ENCODE measurements at places on chromosomes 2 and 18.

- DNase-seq: no peak
These were observed 97.5 kb downstream of the ATP9B start for GRCh38 chr18:79166702-79167101.

DNA sequence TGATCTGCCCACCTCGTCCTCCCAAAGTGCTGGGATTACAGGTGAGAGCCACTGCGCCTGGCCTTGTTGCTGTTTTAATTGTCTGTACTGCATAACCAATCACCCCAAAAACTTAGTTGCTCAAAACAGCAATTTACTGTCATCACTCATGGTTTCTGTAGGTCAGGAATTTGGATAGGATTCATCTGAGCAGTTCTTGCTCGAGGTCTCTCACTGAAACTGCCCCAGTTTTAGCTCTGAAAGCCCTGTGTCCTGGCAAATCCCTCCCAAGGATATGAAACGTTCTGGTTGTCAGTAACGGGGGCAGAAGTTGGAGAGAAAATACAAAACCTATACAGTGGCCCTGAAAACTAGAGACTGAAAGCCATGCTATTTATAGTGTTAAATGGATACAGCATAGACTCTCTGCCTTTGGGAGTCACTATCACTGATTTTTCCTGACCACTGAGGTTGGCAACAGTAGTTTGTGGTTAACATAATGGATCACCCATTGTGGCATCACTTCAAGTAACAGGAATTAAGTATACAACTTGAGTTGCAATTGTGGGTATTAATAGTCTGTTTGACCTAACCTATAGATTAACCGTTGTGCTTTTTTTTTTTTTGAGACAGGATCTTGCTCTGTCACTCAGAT is 27.2 kb upstream of the ERICH2 start:
- no peak for DNase-seq

- DNase-seq: no peak
These were observed 113.4 kb downstream of the MC4R start for GRCh38 chr18:60259052-60259681.

DNA sequence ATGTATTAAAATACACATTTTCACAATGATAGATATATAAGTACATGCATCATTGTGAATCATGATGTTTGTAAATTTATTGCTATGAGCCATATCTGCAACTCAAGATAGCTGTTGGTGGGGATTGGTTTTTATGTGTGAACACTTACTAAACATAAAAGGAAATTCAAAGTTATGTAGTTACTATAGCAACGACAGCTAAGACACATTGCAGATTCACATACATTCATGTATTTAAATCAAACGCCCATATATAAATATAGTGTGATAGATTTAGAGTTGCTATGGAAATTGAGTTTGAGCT is 65.6 kb downstream of the MAPRE2 start:
- no peak for DNase-seq

DNA sequence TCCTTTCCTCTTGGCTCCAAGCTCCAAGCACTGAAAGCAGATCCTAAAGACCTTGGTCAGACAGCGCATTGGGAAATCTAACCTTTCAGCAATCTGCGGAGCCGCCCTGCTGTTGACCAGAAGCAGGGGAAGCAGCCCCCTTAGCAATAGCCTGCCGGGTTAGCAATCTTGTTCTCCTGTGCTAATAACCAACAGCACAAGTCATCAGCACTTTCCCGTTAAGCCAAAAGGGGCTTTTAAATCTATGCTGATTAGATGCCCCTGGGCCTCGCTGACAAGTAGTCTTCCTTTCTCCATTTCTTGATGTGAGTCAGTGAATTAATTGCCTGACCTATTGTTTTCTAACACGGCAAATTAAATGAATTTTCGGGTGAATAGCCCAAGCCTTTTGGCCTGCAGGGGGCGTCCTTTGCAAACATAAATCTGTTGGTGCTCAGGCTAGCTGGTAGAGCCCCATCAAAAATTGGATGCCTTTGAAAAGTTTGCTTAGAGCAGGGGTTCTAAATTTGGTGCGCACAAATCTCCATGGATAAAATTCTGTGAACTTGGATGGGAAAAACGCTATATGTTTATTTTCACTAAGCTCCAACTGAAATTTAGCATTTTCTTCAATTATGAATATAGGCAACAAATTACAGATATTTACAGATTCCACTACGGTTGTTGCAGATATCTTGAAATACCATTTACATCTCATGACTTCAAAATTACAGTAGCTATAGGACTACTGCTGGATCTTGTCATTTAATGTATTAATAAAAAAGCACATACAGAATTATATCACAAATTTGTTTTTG is 24.6 kb downstream of the MAIP1 start:
- peak; percentile 71 for DNase-seq

- DNase-seq: no peak
These were observed 312.9 kb upstream of the REV1 start for GRCh38 chr2:99802734-99803133.

DNA sequence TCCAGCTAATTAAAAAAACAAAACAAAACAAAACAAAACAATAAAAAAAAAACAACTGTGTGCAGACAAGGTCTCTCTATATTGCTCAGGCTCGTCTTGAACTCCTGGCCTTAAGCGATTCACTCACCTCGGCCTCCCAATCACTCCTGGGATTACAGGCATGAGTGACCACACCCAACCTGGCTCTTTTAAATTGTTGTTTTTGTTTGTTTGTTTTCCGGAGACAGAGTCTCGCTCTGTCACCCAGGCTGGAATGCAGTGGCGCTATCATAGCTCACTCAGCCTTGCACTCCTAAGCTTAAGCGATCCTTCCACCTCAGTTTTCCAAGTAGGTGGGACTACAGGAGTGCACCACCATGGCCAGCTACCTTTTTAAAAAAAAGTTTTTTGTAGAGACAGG is 201.6 kb downstream of the EN1 start:
- no peak for DNase-seq

DNA sequence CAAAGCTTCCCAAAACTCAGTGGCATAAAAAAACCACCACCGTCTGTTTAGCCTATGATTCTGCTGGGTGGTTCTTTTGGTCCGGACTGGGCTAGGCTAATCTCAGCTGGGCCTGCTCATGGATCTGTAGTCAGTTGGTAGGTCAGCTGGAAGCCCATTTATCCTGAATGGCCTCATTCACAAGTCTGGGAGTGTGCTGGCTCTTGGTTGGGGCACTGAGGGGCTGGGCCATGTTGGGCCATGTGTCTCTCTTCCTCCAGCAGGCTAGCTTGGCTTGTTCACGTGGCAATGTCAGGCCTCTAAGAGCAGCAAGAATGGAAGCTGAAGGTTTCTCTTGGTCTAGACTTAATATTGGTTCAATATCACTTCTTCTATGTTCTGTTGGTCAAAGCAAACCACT is 95.7 kb upstream of the HS6ST1 start:
- peak; percentile 66 for DNase-seq

- no peak for DNase-seq
These were observed 56.8 kb downstream of the ASAP2 start for GRCh38 chr2:9263428-9263827.

DNA sequence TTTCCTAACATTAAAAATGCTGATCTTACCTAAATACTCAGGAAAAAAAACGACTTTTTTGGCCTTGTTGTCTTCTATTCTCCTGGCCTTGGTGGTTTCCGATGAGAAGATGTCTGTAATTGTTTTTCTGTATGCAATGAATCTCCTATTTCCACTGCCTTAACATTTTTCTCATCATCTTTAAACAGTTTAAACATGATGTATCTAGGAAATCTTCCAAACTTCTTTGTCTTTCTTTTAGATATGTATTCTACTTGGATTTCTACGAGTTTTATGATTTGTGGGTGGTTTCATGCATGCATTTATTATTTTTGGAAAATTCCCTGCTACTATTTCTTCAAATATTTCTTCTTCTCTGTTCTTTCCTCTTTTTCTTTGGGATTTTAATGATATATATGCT is 288.6 kb upstream of the GYPC start:
- DNase-seq: no peak

DNA sequence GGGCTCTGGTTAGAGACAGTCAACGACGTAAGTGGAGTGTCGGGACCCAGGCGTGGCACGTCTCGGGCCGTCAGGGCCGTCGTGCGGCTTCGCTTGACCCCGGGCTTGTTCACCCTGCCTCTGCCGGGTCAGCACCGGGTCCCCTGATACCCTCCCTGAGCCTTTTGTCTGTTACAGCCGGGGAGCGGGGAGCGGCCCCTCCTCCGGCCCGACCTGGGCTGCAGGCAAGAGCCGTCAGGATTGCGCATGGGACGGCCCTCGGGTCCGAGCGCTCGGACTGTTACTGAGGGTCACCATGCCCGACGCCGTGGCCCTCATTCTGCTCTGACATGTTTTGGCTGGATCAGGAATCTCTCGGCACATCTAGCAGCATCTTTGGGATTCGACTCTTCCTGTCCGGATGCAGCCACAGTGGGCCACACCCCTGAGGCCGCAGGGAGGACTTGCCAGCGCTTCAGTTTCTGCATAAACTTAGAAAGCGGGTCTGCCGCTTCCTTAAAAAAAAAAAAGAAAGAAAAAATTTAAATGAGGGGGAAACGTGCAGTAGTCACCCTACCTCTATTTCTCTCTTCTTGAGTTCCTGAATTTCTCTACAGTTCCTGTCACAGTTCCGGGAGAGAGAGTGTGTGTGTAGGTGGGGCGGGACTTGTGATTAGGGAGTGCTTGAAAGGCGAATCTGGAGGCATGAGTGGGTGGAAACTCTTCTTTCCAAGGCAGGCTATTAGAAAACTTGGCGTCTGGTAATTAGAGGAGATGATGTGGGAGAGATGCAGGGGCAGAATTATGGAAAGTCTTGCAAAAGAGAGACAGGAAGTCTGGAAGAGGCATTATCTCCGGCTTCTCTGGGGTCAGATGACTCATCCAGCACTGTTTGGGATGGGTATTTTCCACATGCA is 909 bp downstream of the TMEM87B start:
- peak; percentile 62 for DNase-seq

DNA sequence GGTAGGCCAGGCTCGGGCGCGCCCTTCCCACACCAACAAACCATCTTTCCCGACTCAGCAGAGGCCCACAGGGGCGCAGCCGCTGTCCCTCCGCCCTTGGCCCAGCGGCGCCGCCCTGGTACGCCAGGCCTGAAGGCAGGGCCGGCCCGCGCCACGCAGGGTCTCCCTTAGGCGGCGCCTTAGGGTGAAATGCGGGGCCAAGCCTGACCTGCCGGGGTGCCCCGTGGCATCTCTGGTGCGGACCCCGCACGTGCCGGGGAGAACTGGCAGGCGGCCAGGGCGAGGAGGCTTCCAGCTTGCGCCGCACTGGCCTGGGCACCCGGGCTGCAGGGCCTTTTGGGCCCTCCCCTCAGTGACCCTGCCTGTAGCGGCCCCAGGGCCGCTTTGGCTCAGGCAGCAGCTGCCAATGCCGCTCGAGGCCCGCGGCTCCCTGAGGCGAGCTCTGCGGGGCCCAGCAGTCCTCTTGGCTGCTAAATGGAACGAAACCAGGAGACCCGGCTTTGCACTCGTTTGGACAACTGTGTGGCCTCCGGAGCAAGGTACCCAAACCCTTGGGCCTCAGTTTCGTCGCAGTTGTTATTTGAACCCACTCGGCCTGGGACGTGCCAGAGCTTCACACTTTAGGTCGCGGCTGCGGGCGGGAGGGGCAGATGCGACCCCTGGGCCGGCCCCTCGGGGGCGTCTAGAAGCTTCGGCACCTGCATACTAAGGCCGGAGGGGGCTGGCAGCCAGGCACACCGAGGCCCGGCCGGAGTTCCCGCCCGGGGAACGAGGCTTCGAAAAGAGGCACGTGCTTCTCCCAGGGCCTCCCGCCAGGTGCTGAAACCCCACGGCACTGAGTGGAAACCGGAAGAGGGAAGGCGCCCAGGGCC is 8.5 kb downstream of the OTX1 start:
- no peak for DNase-seq

DNA sequence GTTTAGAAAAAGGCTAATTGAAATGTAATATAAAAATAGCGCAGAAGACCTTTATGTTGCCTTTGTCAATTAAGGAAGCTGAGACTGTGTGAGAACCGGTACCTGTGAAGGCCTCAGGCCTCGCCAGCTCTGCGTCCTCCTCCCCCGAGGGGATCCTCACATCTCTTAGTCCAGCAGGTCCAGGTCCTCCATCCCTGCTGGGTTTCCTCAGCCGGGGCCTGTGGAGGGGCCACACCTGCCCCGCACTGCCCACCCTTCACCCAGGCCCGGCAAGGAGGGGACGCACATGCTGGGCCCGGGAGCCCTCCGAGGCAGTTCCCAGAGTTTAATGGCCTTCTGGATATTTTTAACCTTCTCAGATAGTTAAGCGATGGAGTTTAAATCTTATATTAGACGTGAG is 3.5 kb downstream of the KCNG2 start:
- no peak for DNase-seq

GRCh38 chr2:120863661-120864320 is 128.1 kb downstream of the GLI2 start:
- DNase-seq: no peak

GRCh38 chr2:228507870-228508269 is 326.4 kb upstream of the SPHKAP start:
- no peak for DNase-seq

GRCh38 chr2:240559286-240559685 is 871 bp upstream of the DUSP28 start:
- DNase-seq: no peak

DNA sequence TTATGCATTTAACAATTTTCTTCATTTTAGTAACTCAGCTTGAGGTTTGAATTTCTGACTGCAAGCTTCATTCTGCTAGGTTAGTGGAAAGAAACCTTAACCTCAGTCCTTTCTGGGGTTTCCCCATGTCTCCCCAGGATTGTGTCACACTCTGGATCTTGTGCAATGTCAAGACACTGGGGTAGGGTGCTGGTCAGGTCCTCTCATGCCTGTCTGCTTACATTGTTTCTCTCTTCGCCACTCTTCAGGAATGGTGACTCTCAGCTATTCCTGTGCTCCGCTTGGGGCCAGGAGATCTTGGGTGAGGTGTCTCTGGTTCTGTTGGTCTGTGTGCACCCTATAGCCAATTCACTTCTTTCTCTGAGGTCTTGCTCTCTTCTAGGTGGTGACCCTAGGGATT is 23.9 kb downstream of the CTLA4 start:
- no peak for DNase-seq

DNA sequence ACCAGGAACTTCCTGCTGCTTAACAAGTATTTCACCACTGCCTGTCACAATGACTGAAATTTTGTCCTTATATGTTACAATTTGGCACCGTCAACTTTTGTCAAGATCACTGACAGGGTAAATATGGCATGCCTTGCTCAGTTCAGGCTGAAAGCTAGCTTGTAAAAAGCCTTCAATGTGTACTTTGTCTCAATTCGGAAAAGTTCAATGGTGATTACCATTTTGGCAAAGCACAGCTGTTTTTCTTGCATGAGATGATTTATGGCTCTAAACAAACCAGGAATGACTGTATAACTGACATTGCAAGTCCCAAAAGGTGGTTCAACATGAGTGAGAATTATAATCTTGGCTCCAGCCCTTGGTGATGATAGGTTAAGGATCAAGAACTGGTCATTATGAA is 1255.2 kb downstream of the CNTNAP5 start:
- no peak for DNase-seq

- DNase-seq: no peak
These were observed 137.6 kb downstream of the CERS6 start for GRCh38 chr2:168593713-168594112.

DNA sequence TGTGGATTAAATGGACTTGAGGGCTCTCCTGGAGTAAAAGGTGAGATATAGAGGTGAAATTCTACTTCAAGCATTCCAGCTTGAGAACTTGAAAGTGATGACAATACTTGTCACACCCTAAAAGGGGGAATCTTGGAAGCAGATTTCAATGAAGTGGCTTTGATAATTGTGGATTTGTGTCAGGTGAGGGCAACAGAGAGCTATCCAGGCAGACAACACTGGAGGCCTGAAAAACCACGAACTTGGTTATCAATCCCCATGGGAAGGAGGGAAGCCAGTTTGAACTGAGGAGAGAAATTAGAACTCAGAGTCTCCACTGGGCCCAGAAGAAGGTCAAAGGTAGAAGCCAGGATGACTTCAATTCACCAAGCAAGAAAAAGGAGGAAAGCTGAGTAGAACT is 263.9 kb downstream of the FIGN start:
- DNase-seq: no peak

All from DND-41 (cell line).